ENCODE measurements at places on chromosomes 4 and X.

- DNase-seq, result no peak
Measured at GRCh38 chr4:55824865-55825264, 5.3 kb downstream of the EXOC1L start.

DNA sequence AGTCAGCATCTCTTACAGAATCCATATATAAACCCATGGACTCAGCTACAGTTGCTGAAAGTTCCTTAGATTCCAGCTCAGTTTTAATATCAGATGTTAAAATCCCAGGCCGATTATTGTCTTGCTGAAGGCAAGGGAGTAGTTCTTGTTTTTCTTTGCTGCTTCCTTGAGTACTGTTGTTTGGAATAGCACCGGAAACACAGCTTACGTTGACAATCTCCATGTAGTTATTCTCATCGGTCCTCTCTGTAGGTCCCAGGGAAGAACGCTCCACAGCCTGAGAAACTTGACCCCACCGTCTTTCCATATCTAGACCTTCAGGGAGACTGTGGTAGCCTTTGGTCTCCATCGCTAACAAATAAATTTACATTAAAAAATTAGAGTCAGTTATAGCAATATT, 5.7 kb downstream of the NR3C2 start:
- no peak for DNase-seq

- no peak for DNase-seq
Measured at GRCh38 chr4:16019649-16020048, 56.7 kb upstream of the FGFBP2 start.

DNA sequence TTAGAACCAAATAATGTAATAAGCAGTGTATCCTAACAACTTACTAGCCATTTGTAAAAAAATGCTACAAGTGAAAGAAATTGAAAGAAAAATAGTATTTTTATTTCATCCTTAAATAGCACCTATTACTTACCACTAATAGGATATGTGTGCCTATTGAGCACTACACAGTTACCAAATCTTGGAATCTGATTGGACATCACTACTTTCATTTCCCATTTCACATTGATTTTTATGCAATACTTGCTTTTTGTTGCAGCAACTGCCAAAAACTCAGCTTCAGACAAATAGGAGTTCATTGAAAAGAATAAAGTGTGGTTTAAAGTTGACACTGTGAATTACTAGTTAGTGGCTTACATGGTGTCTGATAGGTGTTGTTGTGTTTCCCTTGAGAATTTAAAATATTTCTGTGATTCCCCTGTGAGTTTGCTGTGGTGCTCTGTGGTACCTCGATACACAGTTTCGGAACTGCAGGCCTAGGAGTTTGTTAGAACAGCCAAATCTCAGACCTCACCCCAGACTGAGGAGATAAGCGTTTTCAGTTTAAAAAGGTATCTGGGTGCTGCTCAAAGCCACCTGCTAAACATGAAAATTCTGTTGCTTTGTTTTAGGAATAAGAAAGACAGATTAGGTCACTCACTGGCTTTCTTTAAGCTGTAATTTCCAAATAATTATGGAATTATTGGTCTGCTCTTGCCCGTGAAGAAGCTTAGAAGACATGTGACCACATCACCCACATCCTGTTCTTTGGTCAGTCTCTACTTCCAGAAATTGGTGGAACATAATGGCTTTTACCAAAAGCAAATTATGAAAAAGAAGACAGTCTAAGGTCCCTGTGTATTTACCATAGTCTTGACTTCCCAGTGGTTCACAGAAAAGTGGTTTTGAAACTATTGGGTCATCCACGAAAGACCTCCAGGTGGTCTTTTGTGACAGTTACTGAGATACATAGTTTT, 97.8 kb downstream of the SYTL5 start:
- DNase-seq, result no peak

- DNase-seq, result peak; percentile 34
Measured at GRCh38 chr4:121950680-121951520, 960 bp downstream of the TRPC3 start.

DNA sequence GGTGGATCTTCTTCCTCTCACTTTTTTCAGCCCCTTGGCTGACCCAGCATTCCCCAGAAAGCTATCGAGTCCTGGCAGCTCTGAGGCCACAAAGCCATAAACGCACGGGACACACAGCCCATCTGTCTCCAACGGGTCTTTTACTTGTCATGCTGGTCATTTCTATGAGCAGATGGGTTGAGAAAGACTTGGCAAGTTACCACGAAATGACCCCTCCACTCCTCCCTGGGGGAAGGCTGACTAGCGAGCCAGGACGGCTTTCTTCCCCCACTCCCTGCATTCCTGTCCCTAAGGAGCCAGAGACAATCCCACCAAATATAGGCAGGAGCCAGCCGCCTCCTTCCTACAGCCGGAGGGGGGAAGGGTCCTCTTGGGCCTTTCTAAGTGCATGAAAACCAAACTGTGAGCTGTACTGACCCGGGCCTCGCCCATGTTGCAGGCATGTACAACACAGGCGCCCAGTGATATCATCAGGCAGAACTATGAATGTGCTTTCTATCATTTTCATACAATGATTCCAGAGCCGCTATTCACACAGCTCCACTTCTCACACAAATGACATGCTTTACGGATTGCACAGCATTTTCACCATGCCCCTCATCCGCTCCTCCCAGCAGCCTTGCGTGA, 28.6 kb downstream of the AFAP1 start:
- peak; percentile 88 for DNase-seq

Measured in muscle of leg (tissue), 16 donors.